ENCODE measurements at places on chromosomes 7 and 10.

- no peak for DNase-seq
Measured at GRCh38 chr7:2953588-2954407, 89.9 kb downstream of the CARD11 start.

GRCh38 chr10:119418362-119418761 is 124.2 kb downstream of the RGS10 start:
- DNase-seq = no peak

- DNase-seq = no peak
Measured at GRCh38 chr7:143256932-143257331, 6.3 kb upstream of the GSTK1 start.

DNA sequence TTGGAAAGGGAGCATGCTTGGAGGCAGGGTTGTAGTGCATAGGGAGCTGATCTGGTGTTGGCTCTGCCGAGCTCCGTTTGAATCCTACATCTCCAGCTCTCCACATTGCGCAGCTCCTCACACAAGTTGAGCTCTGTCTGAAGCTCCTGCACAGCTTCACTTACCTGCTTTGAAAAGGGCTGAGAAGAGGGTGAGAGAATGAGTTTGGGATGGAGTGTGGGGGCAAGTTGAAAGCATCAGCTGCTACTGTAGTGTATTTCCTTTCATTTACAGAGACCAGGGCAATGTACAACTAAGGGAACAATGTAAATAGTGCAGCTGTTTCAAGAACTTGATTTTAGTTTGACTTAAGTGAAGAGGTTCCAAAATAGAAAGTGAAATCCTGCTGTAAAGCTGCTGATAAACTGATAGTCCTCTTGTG is 88.5 kb downstream of the VTI1A start:
- no peak for DNase-seq

GRCh38 chr10:16592378-16592777 is 70.7 kb upstream of the C1QL3 start:
- DNase-seq = no peak

DNA sequence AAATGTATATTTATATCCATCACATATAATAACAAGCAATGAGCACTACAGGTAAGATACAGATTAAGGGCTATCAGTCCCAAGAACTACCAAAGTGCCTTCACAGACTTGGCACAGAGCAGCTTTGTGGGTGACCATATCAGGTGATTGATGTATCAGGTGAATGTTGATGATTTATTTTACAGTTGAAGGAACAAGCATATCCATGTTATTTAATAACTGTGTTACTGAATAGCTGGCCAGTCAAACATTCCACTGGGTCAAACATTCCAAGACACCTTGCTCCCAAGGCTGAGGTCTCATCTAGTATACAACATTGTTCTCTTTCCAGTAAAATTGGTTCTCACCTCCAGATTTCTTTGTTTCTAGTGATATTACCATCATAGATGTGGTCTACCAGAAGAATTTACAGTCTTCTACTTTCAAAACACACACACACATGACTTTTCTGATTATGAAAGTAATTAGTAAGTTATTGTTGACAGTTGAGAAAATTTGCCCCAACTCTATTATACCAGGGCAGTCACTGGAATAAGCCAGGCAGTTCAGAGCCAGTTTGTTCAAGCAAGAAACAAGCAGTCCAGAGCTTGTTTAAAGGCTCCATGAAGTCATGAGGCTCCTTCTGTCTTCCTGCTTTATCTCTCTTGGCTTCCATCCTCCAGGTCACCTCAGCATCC is 68.2 kb downstream of the ELAPOR2 start:
- DNase-seq = no peak

GRCh38 chr7:17109020-17109419 is 189.4 kb upstream of the AHR start:
- no peak for DNase-seq

GRCh38 chr10:112851588-112852211 is 98.3 kb upstream of the TCF7L2 start:
- DNase-seq = no peak

GRCh38 chr7:159023746-159024145 is 120.9 kb downstream of the VIPR2 start:
- no peak for DNase-seq

GRCh38 chr10:104922810-104923209 is 281.7 kb downstream of the SORCS3 start:
- no peak for DNase-seq
